ENCODE measurements at places on chromosomes 7 and 10.

DNA sequence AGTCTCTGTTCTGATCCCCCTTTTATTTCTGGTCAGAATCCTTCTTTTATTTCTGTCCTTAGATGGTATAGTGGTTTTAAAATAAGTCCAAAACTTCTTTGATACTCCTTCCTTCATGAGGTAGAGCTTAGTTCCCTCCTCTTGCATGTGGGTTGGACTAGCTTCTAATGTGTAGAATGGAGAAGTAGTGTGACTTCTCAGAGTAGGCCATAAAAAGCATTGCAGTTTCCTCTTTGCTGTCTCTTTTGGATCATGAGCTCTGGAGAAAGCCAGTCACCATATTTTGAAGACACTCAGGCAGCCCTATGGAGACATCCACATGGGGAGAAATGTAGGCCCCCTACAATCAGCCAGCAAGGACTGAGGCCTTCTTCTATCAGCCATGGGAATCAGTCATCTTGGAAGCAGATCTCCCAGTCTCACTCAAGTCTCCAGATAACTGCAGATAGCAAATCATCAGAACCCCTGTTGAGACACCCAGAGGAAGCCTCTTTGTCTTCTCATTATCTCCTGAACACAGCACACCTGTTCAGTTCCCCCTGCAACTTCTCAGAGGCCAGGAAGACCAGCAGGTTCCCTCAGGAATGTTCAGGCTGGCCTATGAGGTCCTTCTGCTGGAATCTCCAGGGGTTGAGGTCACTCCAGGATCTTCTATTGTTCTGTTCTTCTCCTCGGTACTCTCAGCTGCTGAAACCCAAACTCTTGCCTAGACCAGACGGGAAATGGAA, 511.9 kb upstream of the ZMIZ1 start:
- DNase-seq: no peak

DNA sequence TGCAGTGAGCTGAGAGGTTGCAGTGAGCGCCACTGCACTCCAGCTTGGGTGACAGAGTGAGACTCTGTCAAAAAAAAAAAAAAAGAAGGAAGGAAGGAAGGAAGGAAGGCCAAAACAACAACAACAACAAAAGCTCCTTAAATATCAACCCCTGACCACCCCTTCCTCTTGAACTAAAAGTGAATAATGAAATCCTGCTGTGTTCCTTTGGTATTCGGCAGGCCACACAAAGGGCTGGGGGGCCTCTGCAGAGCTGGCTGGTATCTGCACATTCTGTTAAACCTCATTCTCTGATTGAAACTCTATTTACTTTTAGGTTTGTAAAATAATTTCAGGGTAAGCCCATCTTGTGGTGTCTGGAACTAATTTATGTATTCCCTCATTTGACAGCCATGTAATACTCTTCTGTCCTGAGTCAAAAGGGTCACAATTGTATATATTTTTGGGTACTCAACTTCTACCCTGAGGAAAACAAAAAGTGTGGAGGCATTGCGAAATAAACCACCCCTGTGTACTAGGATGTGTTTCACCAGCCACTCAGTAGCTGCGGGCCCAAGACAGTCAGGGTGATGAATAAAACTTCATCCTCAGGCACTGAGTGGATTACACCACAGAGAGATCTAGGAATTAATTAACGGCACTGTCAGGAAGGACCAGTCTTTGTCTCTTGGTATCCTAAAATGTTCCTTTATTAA, 446.4 kb upstream of the PFKP start:
- DNase-seq: no peak

GRCh38 chr7:42161719-42162118, 75.3 kb downstream of the GLI3 start:
- peak; percentile 43 for DNase-seq

- DNase-seq: no peak
Observed at GRCh38 chr7:139094596-139094995, 14.9 kb downstream of the ZC3HAV1 start.

GRCh38 chr10:36636285-36636839, 489.0 kb upstream of the ANKRD30A start:
- DNase-seq: no peak

GRCh38 chr7:98418636-98419315, 17.9 kb upstream of the BAIAP2L1 start:
- peak; percentile 97 for DNase-seq

- DNase-seq: no peak
Observed at GRCh38 chr7:158424531-158424930, 163.1 kb downstream of the PTPRN2 start.

- no peak for DNase-seq
Observed at GRCh38 chr10:17668435-17669184, 24.7 kb downstream of the STAM start.
